Mucosa of gallbladder (tissue), 1 donor: ENCODE measurements at places on chromosomes 12 and 14.
A peak's percentile ranks its signal among the peaks of the same experiment; 100 is the strongest.

- DNase-seq = no peak
Observed at GRCh38 chr14:55341781-55342180, 69.8 kb downstream of the ATG14 start.

DNA sequence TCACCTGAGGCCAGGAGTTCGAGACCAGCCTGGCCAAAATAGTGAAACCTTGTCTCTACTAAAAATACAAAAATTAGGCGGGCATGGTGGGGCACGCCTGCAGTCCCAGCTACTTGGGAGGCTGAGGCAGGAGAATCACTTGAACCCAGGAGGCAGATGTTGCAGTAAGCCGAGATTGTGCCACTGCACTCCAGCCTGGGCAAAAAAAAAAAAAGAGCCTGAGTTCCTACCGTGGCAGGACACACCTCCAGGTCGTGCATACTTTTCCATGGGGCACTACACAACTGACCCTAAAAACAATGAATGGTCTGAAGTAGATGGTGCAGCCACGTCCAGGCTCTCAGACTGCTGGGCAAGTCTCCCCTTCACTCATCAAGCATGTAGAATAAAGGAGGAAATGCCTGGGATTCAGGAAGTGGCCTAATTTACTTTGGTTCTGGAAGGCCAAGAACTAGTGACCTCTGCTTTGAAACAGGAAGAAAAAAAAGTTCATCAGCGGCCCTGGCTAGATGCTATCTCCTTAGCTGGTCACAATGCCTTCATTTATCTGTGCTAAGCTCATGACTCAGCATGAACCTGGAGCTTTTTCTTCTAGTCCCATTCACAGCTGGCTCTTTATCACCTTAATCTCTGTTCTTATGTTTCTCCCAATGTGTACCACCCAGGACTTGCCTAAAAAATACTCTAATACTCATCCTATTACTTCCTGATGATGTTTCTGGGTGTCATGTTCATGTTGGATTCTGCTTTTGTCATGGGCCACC is 55.8 kb upstream of the OR6J1 start:
- peak; percentile 44 for DNase-seq

DNA sequence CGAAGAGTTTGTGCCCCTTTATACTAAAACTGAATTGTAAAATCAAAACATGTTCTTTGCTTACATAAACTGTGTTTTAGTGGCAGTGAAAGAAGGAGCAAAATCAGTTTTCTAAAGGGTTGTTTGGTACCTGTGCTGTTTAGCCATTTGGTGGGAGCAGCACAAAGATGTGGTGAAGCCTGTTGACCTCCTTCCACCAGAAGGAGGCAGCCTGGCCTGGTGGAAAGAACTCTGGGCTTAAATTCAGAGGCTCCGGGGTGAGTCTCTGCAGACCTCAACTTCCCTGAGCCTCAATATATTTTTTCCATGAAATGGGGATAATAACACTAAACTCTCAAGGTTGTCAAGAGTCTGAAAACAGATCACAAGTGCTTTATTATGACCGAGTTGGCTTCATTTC is 502.5 kb downstream of the VRK1 start:
- no peak for DNase-seq

GRCh38 chr12:132561427-132562156 is 48.8 kb downstream of the LRCOL1 start:
- DNase-seq = no peak

DNA sequence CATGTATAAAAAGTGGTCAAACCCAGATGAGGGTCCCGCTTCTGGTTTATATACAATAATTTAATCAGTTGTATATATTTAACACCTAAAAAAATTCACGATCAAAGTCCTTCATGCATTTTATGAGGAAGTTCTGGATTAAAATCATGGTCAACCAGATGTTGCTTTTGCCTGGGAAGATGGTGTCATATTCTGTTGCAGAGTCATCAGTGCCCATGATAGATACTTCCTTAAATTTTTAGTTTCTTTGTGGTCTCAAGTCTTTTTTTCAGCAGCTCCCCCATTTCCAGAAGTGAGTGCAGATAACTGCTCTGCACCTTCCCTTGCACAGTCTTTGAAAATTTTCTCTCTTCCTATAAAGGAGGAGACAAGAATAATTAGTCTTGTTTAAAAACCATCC is 16.1 kb downstream of the ERP29 start:
- no peak for DNase-seq

DNA sequence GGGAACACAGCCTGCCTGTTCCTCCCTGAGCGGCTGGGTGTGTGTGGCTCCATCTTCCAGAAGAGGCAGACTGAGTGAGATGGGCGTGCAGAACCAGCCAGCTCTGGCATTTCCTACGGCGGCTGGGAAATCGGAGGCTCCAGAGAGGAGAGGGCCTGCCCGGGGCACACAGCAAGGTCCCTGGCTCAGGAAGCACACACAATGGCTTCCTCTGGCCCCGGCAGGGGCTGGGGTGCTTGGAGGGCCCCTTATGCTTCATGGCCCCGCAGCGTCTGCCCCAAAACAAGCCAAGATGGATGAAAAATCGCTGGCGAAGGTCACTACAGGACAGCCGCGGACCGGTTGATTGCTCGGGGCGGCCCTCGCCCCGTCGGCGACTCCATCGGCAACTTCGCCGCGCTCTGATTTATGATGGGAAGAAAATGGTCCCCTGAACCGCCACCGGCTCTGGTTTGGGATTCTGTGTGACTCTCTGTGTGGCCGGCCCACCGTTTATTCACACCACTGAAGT is 191.5 kb upstream of the C14orf180 start:
- DNase-seq = no peak

DNA sequence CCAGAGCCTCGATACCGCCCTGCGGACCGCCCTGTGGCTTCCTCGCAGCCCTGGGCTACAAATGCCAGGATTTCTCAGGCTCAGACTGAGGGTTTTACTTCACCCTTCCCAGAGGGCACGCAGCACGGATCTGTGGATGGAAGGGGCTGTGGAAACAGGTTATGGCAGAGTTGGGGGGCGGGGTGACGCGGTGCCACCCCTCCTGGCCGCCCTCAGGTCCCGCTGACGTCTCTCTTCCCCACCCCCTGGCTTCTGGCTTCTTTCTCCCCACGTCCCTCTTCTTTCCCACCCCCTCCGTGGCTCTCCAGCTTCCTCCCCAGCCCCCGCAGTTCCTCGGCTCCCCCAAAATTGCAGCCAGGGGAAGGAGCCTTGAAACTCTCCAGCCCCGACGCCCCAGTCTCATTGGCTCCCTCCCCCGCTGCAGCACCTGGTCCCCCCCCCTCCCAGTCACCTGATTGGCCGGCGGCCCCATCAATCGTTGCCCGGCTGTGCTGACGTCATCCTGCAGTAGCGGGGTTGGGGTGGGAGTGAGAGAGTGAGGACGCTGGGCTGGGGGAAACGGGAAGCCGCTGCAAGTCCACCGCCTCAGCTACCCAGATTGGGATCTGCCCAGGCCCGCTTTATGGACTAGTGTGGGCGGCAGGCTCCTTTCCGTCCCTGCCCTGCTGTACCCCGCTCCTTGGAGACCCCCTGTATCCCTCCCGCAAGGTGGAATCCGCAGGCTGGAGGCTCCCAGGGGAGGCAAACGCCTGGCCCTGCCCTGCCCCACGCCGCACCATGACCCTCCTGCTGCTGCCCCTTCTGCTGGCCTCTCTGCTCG is at the start of gene CLSTN3:
Gene CLSTN3, plus strand, starts transcription at position 500 of the 820 bp plus-strand sequence. Its CDS starts 278 bp downstream, at position 778.
- peak; percentile 80 for DNase-seq

DNA sequence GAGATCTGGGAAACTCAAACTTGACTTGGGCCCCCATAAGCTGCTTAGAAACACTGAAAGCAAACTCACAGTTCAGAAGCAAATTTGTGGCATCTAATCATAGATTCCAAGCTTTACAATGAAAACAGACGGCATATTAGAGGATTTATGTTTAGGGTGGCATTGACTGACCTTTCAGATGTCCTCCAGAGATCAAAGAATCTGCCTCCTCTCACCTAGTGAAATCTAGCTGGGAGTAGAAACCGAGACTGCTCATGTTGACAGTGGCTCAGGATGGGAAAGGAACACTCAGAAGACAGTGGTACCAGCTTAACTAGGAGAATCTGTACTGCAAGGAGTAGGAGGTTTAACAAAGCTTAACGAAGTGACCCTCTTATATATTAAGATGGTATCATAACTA is 345.0 kb downstream of the GXYLT1 start:
- DNase-seq = no peak

DNA sequence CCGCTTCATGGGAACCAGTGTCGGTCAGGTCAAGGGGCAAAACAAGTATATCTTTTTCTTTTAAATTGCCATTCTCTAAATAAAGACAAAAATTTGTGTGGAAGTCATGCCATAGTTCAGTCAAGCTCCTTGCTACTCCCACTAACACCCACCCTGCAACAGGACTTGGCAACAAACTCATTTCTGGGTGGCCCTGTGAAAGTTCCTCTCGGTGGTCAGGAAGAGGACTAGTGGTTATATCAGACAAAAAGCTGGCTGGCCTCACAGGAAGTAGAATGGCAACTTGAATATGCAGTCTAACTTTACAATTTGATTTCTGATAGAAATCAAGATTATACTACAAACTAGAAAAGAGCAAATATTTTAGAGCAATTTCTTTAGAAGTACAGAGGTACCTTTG is 11.2 kb downstream of the DHRS7 start:
- no peak for DNase-seq

GRCh38 chr14:96989306-96989705 is 192.1 kb downstream of the VRK1 start:
- DNase-seq = no peak

GRCh38 chr14:81311141-81311540 is 89.0 kb downstream of the STON2 start:
- no peak for DNase-seq

GRCh38 chr14:78605025-78605762 is 435.0 kb downstream of the NRXN3 start:
- no peak for DNase-seq

DNA sequence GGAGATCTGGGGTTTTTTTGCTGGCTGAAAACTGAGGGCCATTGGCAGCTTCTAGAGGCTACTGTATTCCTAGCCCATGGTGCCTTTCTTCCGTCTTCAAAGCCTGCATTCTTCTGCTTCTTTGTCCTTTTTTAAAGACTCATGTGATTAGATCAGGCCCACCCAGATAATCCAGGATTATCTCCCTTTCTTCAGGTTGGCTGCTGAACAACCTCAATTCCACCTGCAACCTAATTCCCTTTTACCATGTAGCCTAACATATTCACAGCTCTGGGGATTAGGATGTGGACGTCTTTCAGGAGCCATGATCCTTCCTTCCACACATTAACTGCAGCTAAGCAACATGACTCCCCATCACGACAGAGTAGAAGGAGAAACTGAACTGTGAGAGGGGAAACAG is 985.5 kb downstream of the DIO2 start:
- no peak for DNase-seq

- DNase-seq = no peak
Observed at GRCh38 chr12:19683178-19683927, 244.1 kb downstream of the AEBP2 start.

GRCh38 chr12:18217966-18218365 is 43.4 kb upstream of the PIK3C2G start:
- DNase-seq = no peak

- DNase-seq = no peak
Observed at GRCh38 chr12:31906557-31907301, 52.5 kb upstream of the RESF1 start.

GRCh38 chr12:95179011-95179410 is 38.3 kb downstream of the FGD6 start:
- DNase-seq = no peak

DNA sequence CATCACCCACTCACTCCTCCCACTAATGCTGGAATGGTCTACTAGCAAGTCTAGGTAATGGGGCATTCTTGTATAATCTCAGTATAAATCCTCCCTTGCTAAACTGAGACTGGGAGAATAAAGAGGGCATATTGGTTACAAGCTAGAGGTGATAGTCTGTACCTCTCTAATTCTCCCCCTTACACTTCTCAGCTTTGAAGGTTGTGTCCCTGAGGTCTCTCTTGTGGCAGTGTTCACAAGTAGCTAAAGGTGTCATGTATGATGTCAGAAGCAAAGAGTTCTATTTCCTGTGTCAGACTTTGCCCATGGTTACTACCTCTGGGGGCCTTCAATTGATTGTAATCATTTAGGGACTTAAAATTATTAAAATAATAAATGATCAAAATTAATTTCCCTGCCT is 26.6 kb upstream of the CCDC196 start:
- no peak for DNase-seq

DNA sequence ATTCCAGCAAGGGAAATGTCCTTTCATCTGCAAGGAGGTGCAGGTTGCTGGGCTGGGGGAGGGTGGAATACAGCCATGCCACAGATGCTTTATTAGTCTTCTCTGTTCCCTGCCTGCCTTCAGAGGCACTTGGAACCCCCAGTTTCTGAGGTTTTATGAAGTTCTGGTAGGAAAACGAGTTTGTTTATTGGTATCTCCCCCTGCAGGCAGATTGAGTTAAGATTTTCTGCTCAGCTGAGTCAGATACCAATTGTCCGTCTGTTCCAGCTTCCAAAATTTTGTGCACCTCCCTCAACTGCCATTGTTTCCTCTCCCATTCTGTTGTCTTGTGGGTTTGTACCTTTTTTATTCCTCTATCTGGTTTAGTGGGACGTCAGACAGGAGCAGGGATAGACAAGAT is 155.6 kb downstream of the ETV6 start:
- DNase-seq = no peak

- no peak for DNase-seq
Observed at GRCh38 chr12:115541891-115542421, 735.5 kb downstream of the MED13L start.

GRCh38 chr14:105865266-105865903 is 339.0 kb downstream of the TMEM121 start:
- no peak for DNase-seq

DNA sequence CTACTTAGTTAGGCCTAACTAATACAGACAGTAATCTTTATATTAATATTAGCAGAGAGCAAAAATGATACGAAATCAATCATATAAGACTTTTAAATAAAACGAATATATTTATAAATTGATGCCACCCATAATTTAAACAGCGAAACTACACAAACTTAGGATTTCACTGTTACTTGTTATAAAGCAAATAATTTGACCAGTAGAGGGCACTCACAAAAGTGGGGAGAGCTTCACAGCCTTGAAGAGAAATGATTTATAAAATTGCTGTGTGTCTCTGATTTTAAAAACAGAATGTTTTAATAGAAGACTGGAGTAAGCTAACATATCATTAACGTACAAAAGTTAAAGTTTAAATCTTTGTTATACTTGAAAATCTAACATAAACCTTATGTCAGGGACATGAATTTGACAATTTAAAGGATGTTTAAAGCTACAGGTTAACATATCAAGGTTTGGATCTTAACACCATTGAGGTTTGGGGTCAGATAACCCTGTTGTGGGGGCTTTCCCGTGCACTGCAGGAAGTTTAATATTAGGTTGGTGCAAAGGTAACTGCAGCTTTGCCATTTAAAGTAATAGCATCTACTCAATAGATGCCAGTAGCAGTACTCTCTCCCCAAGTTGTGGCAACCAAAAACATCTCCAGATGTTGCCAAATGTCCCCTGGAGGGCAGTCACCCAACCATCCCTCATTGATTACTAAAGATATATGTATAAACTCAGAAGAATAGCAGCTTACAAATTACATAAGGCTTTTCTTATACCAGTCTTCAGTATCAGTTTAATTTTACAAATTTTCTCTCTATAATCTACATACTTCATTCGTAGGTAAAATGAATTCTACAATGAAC is 9.3 kb downstream of the KRAS start:
- no peak for DNase-seq

- no peak for DNase-seq
Observed at GRCh38 chr14:99119554-99120525, 152.2 kb downstream of the BCL11B start.
